RCC 7860 (cell line): ENCODE measurements at places on chromosomes 16 and 17.

GRCh38 chr16:86013867-86014266 lies 114.9 kb downstream of the IRF8 start:
- DNase-seq = no peak

DNA sequence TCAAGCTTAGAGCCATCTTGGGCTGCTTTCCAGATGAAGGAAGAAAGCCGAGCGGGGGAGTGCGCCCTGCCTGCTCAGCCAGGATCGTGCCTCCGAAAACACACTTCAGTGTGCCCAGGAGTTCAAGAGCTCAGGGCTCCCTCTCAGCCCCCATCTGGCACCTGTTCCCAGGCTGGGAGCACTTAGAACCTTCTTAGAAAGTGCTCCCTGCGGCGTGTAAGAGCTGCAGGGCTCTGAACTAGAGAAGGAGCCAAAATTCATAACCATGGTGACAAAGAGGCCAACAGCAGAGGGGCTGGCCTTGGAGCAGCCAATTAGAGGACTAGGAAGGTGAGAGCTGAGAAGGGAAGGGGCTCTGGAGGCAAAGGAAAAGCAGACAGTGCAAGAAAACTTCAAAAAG lies 59.0 kb upstream of the TNRC6C start:
- DNase-seq = no peak

GRCh38 chr16:566475-567372 lies at the start of gene NHLRC4:
Gene NHLRC4 (plus strand): TSS chr16:567005. CDS start chr16:568048, 1,043 bp downstream.
- no peak for DNase-seq

- no peak for DNase-seq
Measured at GRCh38 chr17:35189291-35189690, 4.9 kb downstream of the SLC35G3 start.

GRCh38 chr16:53912155-53912554 lies 208.2 kb downstream of the FTO start:
- DNase-seq = peak; percentile 15

- DNase-seq = no peak
Measured at GRCh38 chr17:45905814-45906213, 11.5 kb downstream of the MAPT start.

DNA sequence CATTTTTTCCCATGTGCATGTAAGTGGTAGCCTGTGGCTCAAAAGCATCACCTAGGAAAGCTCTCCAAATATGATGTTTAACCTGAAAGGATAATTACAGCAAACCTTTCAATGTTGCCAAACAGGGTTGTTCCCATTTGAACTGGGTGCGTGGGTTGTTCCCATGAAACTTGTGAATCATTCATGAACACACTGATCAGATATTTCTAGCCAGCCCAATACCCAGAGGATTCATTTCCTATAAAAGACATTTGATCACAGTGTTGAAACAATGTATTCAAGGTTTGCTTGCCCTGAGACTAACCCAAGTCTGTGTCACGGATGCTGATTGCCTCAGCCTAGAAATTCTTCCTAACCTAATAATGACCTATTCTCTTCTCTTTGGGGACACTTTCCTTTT lies 12.9 kb downstream of the KRT39 start:
- no peak for DNase-seq

DNA sequence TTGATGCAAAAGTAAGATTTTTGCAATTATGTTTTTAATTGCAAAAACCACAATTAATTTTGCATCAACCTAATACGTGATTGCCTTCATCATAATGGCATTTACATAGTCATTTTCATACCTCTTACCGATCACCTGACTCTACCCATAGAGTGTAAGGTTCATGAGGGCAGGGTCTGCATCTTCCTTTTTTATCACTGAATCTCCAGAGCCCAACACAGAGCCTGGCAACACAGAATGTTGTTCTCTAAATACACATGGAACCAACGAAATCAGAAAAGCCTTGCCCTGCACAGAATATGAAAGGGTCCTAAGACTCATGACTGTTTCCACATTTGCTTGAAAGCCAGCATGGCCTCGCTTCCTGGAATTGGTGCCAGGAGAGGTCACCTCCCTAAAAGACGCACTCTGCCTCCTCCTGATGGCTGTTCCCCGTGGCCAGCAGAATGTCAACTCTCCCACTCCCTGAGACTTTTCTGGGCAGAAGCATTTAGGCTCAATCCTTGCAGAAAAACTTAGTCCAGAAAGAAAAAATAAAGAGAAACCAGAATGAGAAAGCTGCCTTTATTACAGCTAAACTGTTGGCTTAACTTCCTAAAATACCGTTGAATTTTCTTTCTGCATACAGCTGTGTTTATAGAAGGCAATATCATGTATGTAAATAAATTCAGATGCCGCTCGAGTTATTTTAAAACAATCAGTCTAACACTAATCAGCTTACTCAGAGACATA lies 327.8 kb upstream of the MAF start:
- DNase-seq = no peak

- no peak for DNase-seq
Measured at GRCh38 chr16:10765772-10766171, 22.1 kb downstream of the NUBP1 start.

- DNase-seq = no peak
Measured at GRCh38 chr16:31461921-31462804, 2.9 kb downstream of the ARMC5 start.

DNA sequence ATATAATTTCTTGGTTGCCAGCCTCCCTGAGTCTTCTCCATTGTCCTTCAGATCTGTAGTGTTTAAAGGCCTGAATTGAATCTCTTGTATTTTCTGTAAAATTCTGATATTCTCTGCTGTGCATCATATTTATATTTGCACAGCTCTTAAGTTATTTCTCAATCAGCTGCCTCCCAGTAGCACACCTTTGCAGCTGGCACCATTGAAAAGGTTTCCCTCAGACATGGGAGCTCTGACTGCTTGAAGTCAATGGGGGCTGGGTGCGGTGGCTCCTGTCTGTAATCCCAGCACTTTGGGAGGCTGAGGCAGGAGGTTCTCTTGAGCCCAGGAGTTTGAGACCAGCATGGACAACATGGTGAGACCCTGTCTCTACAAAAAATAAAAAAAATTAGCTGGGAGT lies 40.4 kb downstream of the PITPNC1 start:
- no peak for DNase-seq

DNA sequence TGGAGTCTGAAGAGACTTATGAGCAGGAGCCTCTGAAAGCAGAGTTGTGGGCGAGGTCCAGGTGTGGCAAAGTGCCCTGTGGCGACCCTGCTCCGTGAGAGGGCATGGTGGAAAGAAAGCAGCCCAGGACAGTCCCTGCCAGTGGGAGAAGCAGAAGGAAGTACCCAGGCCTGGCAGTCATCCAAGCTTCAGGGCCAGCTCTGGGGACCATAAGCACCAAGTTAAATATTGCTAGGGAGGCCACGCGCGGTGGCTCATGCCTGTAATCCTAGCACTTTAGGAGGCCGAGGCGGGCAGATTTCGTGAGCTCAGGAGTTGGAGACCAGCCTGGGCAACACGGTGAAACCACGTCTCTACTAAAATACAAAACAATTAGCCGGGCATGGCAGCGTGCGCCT lies 4.9 kb upstream of the ASGR1 start:
- DNase-seq = peak; percentile 74

DNA sequence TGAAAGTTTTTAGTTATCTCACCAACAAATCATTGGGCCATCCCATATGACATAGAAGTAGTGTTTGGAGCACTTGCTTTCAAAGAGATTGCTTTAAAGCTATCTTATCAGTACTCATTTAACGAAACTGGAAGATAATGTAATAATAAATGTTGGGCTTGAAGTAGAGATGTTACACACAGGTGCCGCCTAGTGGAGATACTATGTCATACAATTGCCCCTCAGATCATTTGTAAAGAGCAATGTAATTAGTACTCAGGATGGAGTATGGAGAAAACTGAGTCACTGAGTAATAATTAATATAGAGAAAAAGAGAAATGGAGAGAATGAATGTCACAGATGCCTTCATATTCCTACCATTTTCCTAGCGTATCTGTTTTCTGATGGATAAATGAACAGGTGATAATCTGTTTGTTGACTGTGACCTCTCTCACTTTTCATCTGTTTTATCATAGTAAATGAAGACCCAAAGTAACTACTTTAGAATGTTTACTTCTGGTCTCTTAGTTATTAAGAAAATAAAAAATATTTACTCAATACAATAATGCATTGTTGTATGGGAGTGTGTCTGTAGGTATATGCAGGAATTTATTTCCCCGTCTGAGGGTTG lies 80.4 kb downstream of the EFCAB5 start:
- DNase-seq = peak; percentile 48

- DNase-seq = no peak
Measured at GRCh38 chr17:34218748-34219147, 36.3 kb upstream of the CCL2 start.

DNA sequence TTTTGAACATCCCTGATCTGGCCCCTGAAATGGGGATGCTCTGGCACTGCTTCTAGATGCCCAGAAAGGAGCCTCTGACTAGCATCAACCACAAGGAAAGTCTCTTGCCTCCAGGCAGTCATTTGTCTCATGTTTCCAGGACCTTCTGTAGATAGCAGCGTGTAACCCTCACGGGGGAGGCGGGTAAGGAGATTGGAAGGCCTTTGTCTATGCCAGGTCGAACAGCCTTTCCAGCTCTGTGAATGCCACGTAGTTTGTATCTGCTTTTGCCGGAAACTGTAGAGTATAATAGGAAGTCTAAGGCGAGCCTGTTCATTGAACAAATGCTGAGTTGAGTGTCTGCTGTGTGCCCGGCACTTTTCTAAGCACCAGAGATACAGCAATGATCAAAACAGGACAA lies 43.9 kb upstream of the AQP8 start:
- no peak for DNase-seq

- no peak for DNase-seq
Measured at GRCh38 chr16:78176435-78176834, 77.0 kb downstream of the WWOX start.

DNA sequence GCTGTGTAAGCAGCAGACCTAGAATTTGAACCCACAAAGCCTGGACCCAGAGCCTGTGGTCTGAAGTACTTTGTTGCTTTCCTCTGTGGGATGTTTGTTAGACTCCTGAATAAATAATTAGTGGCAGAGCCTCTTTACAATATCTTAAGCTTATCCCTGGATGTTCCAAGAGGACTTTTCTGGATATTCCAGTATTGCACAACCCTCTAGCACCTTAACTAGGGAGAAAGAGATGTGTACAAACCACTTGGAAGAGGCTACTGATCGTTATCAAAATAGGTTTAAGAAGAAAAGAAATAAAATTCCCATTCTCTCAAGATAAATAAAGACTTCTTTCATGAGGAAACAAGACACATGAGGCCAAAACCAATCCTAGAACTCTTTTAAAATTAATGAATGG lies 632.4 kb downstream of the CDH11 start:
- DNase-seq = no peak

DNA sequence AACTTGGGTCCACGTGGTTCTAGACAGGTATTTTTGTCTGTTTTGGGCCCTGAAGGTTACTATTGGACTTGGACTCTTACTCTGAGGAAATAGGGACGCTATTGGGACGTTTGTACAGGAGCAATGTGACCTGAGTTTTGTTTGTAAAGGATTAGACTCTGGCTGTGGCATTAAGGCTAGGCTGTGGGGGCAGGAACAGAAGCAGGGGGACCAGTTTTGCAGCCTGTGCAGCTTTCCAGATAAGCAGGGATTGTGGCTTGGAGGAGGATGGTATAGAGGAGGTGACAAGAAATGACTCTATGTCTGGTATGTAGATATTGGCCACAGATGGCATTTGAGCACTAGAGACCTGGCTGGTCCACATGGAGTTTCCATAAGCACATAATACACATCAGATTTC lies 12.8 kb downstream of the NOD2 start:
- DNase-seq = no peak

- no peak for DNase-seq
Measured at GRCh38 chr16:70348991-70349390, 2.3 kb downstream of the DDX19A start.

- DNase-seq = no peak
Measured at GRCh38 chr17:76152591-76152990, 11.5 kb upstream of the FOXJ1 start.
